ENCODE measurements at places on chromosomes 1 and 21.

- no peak for DNase-seq
Observed at GRCh38 chr21:21179619-21180298, 181.6 kb downstream of the NCAM2 start.

GRCh38 chr21:45598109-45598508 lies 45.4 kb upstream of the PCBP3 start:
- DNase-seq, result no peak

- DNase-seq, result no peak
Observed at GRCh38 chr21:8993284-8993942, 1528.0 kb upstream of the TPTE start.

- no peak for DNase-seq
Observed at GRCh38 chr1:244735876-244736561, 83.1 kb downstream of the DESI2 start.

GRCh38 chr1:65538086-65538485 lies 117.6 kb downstream of the LEPR start:
- no peak for DNase-seq

DNA sequence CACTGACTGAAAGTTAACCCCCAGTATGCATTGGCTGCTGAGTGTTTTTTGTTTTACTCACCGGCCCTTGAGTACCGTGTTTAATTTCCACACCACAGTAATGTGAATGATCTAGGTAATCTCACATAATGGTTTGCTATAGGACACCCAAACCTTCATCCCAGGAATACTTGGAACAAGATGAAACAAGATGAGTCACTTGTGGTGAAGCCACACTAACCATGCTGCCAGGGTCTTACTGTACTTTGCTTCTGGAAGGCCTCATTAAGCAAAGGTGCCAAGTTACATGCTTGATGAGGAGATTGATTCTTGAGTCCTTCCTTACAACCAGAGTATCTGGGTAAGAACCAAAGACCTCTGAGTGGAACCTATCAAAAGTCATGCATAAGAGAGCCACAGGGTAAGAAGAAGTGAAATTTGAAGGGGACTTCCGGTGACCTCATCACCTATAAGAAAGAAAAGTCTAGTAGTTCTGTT lies 163.3 kb downstream of the NRIP1 start:
- DNase-seq, result no peak

GRCh38 chr1:56578138-56578962 lies 1.0 kb downstream of the PLPP3 start:
- peak; percentile 46 for DNase-seq

DNA sequence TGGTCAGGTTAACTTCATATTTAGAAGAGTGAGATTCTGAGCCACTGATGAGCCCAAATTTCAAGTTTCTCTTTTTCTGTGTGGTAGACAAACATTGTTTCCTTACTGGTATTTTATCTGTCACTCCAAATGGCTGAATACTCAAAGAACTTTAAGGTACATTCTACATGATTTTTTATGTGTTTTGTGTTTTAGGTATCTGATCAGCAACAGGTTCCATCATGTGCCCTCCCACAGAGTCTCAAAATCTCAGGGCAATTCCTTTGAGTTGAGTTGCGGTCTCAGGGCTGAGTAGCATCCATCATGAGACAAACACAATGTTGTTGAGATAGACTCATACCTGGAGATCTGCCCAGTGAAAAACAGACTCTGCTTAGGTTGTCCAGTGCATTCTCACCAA lies 14.7 kb upstream of the CEP350 start:
- no peak for DNase-seq

GRCh38 chr1:234611847-234612351 lies 1.9 kb upstream of the IRF2BP2 start:
- peak; percentile 38 for DNase-seq

DNA sequence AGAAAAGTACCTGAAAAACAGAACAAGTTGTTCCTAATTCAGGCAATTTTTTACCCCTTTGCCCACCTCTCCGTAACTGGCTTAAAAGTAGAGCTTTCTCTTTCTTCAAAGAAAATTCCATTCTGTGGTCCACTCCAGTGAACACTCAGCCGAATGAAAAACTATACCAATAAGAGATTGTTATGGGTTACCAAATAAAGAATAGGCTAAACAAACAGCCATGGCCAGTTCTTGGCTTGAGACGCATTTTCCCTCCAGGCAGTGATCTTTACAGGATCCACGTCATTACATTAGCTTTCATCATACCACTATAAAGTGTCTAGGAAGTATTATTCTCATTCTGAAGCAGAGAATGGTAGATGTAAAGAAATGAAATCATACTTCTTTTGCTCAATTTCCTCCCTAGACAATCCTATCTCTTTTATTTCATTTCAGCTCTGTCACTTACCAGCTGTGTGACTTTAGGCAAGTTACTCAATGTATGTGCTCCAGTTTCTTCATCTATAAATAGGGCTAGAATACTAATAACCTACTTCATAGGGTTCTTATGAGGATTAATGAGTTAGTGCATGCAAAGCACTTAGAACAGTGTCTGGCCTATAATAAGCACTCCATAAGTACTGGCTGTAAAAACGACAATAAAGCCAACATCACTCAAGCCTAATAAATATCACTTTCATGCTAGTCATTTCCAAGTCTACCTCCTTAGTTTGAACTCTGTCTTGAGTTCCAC lies 26.5 kb upstream of the TRIM45 start:
- no peak for DNase-seq

DNA sequence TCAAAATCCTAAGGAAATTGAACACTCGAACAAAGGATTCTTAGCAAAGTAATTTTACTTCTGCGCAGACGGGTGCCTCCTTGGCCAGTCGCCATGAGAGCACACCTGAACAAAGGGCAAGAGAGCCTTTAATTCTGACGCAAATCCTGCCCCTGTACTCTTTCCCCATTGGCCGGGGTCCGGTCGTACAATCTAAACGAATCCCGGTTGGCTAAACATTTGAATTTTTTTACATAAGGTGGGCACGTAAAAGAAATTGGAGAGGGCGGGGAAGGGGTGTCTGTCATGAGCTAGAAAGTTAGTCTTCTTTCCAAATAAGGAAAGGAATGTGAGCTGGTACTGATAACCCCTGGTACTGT lies 8.2 kb upstream of the IL22RA1 start:
- no peak for DNase-seq

DNA sequence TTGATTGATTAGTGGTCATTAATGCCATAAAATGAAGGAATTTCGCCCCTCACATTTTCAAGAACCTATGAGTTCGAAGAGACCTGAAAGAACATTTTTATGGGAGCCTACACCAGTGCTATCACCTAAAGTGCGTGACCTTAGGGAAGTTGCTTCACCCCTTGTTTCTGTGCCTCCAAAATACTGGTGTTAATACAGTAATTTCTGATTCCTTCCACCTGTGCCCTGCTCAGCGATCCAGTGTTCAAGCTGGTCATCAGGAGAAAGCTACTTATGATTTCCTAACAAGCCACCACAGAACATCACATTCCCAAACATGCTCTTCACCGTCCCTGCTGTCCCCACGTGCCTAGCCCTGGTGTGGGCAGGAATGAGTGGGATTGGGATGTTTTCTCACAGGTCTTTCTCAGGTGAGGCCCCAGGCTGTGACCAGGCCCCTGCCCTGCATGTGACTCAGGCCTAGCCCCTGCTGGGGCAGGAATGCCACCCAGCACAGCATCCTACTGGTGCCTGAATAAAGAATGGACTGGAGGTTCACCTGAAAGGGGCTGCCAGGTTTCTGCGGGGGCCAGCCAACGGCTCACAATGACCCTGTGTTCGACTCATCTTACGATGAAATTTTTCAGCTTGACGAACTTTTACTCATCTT lies 60.3 kb downstream of the CD247 start:
- no peak for DNase-seq

DNA sequence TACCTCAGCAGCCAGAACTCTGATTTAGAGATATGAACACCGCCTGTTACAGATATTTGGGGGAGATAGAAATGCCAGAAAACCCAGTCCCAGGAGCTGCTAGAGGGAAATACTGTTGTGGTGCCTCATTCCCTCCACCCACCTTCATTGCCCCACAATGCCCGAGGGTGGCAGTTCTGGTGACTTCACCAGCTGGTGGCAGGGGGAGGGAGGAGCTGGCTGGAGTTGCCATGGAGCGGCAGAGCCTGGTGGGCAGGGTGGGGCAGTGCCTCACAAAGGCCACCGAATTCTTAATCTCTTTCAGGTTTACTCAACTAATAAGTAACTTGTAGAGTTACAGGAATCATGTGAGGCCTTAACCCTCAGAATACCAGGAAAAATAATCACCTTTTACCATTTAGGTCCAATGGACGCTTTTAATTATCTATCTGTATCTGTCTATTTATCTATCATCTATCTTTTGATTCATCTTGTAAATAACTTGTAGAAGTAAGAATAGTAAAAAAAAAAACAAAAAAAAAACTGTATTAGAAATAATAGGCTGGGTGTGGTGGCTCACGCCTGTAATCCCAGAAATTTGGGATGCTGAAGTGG lies 11.7 kb upstream of the S100A11 start:
- DNase-seq, result peak; percentile 43

- no peak for DNase-seq
Observed at GRCh38 chr1:108521990-108522393, 37.9 kb upstream of the EEIG2 start.

DNA sequence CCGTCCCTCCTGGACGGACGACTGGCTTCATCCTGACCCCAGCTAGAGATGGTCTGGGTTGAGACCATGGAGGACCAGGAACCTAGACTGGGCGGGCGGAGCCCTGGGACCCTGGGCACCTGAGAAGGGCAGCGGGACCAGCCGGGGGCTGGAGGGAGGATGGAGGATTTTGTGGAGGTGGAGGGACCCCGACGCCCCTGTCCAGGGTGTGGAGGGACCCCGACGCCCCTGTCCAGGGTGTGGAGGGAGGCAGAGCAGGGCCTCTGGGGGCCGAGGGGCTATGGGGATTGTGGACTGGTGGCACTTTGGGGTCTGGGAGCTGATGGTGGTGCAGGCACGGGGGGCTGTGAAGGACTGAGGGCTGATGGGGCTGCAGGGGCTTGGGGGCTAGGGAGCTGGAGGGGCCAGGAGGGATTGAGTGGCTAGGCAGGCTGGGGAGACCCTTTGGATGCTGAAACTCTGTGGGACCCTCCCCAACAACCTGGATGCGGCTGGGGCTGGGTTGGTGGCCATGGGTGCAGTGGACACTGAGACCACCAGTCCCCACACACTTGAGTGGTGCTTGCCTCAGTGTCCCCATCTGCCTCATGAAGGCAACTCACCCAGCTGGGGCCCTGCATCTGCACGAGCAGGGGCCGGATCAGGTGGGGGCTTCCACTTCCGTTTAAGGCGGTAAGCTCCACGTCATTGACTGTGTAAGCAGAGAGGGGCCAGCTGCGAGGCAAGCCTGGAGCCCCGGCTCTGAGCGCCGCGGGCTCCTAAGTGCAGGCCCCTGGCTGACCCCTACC lies 7.4 kb downstream of the GJC2 start:
- peak; percentile 10 for DNase-seq

DNA sequence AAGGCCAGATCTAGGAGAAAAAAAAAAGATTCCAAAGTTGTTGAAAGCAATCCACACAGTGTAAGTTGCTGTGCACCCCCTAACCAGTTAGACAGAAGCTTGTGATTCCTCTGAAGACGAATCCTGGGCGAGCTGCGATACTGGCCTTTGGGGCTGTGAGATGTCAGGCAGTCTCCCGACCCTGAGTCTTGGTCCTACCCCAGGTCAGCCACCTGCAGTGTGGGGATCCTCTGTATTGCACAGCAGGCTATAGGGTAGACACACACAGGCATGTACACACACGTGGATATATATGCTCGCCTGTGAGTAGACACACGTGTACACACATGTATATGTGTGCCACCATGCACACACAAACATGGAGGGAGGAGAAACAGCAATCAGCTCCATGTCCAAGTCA lies 12.9 kb downstream of the ACTRT2 start:
- no peak for DNase-seq

GRCh38 chr1:166813508-166814223 lies 25.6 kb upstream of the POGK start:
- no peak for DNase-seq

DNA sequence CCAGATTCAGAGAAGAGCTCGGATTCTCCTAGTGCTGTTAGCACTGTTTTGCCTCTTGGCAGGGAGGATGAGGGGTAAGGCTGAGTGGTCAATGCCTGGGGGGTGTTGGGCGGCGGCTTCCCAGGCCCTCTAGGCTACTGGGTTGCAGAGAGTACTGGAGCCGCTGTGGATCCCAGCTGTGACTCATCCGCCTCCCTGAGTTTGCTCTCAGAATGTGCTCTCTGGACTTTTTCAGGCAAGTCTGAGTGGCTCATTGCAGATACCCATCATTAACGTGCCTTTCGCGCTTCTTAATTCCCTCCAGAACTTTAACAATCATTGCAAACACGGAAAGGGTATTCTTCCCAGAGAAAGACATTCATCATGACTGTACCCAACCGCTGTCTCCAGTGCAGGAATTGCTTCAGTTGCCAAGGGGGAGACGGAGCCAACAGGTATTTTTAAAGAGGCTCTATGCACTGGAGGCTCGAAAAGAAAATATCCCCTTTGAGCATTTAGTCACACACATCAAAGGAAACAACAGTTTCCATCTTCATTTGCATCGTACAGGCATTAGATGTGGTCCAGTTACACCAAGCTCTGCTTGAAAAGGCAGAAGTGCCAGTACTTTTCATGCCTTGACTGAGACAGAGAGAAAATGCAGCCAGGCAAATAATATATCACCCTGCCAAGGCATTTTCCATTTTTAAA lies 14.4 kb upstream of the CAMTA1 start:
- no peak for DNase-seq

DNA sequence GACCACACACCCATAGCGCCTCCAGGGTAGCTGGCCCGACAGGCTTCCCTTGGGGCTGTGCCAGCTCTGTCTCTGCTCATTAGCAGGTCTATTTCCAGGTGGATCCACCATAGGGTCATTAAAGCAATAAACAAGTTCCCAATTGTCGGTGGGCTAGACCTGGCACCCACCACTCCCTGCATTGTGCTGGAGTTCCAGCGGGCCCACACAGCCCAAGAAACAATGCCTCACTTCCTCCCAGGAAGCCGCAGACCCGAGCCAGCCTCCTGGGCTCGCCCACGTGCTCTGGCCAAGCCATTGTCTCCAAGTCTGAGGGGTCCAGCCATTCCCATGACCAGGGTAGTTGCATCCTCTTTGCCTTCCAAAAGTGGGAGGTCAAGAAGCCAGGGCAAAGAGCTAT lies 27.5 kb upstream of the SOX13 start:
- DNase-seq, result peak; percentile 51

- DNase-seq, result peak; percentile 48
Observed at GRCh38 chr1:160681066-160681890, 30.3 kb downstream of the CD48 start.

DNA sequence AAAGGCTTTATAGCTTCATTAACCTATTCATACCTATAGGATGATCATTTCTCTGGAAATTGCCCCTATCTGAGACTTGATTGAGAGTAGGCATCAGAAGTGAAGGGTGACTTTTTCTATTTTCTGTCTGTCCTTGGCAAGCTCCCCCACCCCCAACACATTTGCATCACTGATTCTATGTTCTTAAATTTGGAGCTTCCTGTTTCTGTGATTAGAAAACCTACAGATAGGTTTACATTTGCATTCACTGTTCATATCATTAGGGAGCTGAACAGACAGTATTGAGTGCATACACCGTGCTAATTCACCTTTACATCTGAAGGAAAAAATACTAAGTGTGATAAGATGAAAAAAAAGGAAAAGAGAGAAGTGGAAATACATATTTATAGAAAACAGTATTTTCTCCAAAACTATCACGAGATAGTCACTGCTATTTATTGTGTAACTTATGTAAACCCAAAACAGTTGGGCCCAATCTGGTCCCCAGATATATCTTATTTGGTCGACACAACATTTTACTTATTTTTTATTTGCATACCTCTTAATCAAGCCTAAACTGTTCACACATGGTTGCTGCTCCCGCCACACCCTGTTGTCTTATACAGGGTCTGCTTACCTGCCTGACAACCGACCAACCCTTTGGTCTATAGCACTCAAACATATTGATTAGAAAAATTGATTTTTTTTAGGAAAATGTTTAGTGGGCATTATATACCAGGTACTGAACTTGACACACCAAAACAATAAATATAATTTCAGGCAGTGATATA lies 218.8 kb downstream of the NTNG1 start:
- DNase-seq, result no peak
